ENCODE measurements at places on chromosomes 6 and 20.

DNA sequence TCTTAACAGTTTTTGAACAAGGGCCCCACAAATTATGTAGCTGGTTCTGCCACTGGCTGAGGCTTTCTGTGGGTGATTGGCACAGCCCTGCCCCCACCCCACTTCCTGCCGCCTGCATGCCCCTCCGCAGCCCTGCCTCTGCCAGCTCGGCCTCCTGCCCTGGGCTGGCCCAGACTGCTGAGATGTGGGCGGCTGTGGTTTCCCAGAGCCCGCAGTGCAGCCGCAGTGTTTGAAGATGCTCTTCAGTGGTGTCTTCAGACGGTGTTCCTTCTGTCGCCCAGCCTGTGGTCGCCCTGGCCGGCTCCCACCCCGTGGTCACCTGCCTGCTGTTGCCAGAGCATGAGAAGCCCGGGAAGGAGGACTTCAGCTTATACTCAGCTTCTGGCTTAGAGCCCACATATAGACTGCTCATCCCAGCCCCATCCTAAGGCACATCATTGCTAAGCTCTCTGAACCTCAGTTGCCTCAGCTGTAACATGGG lies 154.3 kb downstream of the VEGFA start:
- no peak for DNase-seq

- DNase-seq: no peak
Measured at GRCh38 chr6:157045831-157046454, 268.8 kb downstream of the ARID1B start.

- DNase-seq: no peak
Measured at GRCh38 chr6:119610265-119610664, 260.7 kb upstream of the MAN1A1 start.

- no peak for DNase-seq
Measured at GRCh38 chr6:35711731-35712130, 23.0 kb upstream of the FKBP5 start.

GRCh38 chr6:165566088-165566828 lies 96.8 kb downstream of the PDE10A start:
- no peak for DNase-seq

GRCh38 chr6:16591396-16592222 lies 169.7 kb downstream of the ATXN1 start:
- no peak for DNase-seq

GRCh38 chr6:157560691-157561413 lies 179.9 kb downstream of the ZDHHC14 start:
- DNase-seq: no peak

GRCh38 chr6:126718600-126719327 lies 378.8 kb downstream of the CENPW start:
- DNase-seq: no peak

DNA sequence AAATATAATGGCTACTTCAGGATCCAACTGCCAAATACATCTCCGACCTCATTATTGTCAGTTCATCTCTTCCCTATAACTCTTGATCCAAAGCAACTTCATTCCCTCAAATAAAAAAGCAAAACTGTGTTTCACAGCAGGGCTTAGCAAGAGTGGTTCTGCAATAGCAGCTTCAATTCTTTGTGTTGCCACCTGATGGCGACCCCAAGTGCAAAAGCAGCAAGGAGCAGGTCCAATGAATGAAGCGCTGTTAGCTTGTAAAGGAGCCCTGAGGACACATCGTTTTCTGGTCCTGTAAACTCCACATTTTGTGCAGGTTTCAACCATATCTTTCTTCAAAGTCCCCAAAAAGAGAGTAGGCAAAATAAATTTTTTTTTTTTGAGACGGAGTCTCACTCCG lies 19.6 kb downstream of the RTN4IP1 start:
- peak; percentile 12 for DNase-seq

GRCh38 chr6:98976674-98977385 lies 29.1 kb upstream of the FBXL4 start:
- no peak for DNase-seq

DNA sequence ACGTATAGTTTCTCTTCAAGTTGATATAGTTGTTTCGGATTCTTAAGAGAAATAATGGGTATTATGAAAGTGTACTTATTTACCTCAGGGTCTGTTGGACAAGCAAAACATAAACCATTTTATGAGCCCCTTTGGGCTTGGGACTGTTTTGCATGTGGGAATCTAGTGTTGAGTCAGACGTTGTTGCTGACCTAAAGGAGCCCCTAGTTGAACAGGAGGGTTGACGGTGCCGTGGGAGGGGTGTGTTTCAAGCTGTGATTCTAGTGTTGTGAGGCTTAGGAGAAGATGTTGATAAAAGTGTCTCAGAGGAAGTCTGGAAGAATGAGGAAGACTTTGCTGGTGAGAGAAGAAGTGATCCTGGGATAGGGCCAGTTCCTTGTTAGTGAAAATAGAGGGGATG lies 140.0 kb downstream of the ARID1B start:
- DNase-seq: no peak

- DNase-seq: no peak
Measured at GRCh38 chr6:106477790-106478189, 117.3 kb downstream of the CRYBG1 start.

GRCh38 chr6:113921299-113921904 lies 49.5 kb downstream of the HDAC2 start:
- DNase-seq: no peak

GRCh38 chr6:83867527-83868161 lies 8.2 kb downstream of the CYB5R4 start:
- DNase-seq: no peak
